ENCODE measurements at places on chromosomes 7 and 10.

GRCh38 chr10:121002586-121003205 is 151.5 kb downstream of the WDR11 start:
- DNase-seq: no peak

GRCh38 chr10:80167471-80168161 is 35.1 kb downstream of the PLAC9 start:
- no peak for DNase-seq

DNA sequence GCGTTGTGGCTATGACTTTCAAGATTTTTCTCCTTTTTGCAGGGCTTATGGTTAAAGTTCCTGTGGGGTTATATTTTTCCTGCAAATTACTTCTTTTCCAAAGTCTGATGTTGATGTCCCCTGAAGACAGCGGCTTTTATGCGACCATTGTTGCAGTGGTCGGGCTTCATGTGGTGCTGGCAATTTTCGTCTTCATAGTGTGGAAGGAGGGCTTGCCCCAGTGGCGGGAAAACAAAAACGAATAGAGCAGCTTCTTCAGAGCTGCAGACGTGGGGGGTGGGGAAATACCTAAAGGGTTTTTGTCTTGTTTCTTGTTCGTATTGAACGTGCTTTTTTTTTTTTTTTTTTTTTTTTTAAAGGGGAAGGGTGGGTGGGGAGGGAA is 53.8 kb downstream of the MCMBP start:
- no peak for DNase-seq

GRCh38 chr7:155709453-155709852 is 65.0 kb downstream of the RBM33 start:
- DNase-seq: no peak

DNA sequence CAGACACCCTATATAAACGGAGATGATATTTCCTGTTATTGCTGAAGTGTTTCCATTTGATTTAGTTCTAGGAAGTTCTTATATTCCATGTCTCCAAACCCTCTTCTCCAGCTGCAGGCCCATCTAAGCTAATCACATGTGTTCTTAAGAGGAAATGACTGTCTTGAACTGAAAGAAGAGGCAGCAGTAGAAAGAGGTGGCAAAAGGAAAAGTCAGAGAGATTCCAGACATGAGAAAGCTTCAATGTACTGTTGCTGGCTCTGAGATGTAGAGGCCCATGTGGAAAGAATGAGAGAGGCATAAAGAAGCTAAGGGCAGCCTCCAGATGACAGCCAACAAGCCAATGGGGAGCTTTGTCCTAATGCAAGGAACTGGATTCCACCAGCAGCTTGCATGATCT is 287.2 kb downstream of the GFRA1 start:
- DNase-seq: no peak

DNA sequence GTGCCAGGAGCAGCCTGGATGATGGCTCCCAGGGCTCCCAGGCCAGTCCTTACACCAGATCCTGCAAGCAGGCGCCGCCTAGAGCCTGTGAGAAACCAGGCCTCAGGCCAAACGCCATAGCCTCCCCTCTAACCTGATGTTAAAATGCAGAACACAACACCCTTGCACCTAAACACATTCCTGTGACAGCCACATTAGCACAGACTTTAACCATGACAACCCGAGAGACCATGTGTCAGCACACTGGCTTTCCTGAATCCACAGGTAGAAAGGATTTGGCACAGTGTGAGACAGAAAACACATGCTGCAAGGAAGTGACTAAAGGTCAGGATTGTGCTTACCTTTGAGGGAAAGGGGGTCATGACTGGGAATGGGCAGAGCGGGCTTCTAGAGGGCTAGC is 59.9 kb downstream of the SGMS1 start:
- no peak for DNase-seq

- no peak for DNase-seq
Measured at GRCh38 chr10:102641402-102641801, 2.9 kb upstream of the TRIM8 start.

GRCh38 chr7:55526770-55527169 is 45.5 kb downstream of the VOPP1 start:
- DNase-seq: peak; percentile 45

GRCh38 chr10:84366041-84366440 is 37.7 kb downstream of the CCSER2 start:
- DNase-seq: no peak

GRCh38 chr7:7805511-7806153 is 87.2 kb upstream of the RPA3 start:
- DNase-seq: no peak

DNA sequence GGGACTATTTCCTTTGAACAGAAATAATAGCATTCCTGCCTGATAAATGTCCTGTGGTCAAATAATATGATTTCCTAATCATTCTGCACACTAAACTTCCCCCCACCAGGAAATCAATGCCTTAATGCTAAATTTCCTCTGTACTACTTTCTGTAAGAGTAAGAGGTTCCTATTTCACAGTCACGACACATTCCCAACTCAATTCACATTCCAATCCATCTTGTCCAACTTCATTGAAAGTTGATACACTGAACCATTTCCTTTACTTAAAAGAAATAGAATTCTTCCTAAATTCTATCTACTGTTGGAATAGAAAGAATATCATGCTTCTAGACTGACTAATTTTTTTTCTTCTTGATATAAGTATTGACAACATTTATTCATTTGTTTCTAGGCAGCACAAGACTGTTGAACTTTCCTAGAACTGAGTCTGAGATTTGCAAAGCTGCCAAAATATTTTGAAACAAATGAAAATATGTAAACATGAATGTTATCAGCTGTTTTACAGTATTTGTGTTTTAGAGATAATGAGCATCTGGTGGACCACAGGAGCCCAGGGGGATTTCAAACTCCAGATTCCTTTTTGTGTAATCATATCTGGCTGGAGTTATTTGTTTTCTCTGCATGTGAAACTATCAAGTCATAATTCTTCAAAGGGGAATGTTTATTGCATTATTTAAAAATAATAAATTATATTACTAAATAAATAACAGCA is 121.5 kb downstream of the TPST1 start:
- DNase-seq: no peak

DNA sequence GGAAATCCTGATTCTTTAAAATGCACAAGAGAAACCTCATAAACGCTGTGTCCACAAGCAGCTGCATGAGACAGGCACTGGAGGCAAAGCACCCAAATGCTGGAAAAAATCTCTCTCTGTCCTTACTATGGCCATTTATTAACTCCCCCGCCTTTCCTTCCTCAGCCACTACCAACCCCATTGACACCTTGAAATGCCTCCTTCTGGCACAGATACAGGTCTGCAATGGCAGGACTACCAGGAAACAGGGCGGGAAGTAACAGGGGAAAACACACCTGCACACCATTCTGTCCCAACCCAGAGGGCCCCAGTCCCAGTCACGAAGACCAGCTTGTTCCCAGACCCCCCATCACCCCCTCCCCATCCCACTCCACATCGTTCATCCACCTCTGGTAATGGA is 224.3 kb downstream of the PARD3 start:
- DNase-seq: no peak

GRCh38 chr7:30005464-30005863 is 15.9 kb upstream of the SCRN1 start:
- DNase-seq: no peak

DNA sequence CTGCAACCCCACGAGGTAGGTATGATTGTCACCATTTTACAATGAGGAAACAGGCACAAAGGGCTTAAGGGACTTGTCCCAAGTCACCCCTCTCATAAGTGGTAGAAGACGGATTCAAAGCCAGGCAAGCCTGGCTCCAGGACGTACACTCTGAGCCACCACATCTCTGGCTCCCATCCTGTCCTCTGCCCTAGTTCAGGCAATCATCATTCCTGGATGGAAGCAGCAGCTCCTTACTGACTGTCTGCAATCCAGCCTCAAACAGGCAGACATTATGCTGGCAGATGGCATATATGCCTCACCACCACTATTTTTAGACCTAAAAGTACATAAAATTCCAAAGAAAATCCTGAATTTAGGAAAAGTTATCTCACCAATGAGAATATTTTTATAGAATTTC is 100.7 kb downstream of the USP6NL start:
- DNase-seq: no peak

- no peak for DNase-seq
Measured at GRCh38 chr10:16779384-16779915, 37.8 kb downstream of the RSU1 start.

- peak; percentile 49 for DNase-seq
Measured at GRCh38 chr7:116953906-116954838, 871 bp downstream of the ST7 start.

- DNase-seq: no peak
Measured at GRCh38 chr10:88755753-88756152, 4.1 kb upstream of the LIPN start.

GRCh38 chr7:1951159-1951536 is 281.1 kb downstream of the ELFN1 start:
- DNase-seq: no peak

Measured in hypothalamus (tissue), 51 donors.